ENCODE measurements at places on chromosomes 13 and 19.
A peak's percentile ranks its signal among the peaks of the same experiment; 100 is the strongest.

- no peak for DNase-seq
Measured at GRCh38 chr19:2765376-2765775, 17.7 kb downstream of the SGTA start.

GRCh38 chr19:4844348-4845179 lies 13.1 kb upstream of the TICAM1 start:
- DNase-seq, result no peak

DNA sequence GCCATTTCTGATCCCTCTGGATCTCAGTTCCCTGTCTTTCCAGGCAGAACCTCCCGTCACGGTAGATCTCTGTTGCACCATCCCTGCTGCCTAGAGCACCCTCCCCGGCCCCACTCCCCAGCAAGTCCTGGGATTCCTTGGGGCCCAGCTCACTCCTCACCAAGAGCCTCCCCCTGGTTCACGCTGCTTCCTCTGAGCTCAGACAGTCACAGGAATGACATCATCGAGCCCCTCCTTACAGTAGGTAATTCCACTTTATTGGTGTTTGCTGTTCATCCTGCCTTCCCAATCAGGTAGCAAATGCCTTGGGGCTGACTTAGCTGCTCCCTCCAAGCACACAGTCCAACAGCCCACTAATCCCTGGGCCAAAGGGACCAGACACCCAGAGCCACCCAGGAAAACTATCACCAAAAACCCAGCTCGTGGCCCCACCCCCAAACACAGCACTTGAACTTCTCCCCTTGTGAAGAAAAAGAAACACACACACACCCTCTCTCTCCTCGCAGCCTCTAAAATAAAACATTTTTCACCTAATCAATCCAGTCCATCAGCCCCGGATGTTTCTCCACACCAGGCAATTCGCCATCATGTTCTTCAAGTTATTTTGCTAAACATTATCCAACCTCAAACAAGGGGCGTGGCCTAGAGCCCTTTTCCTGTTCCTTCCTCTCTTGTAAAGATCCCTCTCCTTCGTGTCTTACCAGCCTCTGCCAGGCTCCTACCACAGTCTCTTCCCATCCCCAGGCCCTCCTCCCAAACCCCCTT lies 2.5 kb downstream of the NAPA start:
- peak; percentile 37 for DNase-seq

- peak; percentile 88 for DNase-seq
Measured at GRCh38 chr13:34155931-34156607, 338.1 kb downstream of the RFC3 start.

- DNase-seq, result no peak
Measured at GRCh38 chr19:48969276-48970138, 4.4 kb downstream of the FTL start.

DNA sequence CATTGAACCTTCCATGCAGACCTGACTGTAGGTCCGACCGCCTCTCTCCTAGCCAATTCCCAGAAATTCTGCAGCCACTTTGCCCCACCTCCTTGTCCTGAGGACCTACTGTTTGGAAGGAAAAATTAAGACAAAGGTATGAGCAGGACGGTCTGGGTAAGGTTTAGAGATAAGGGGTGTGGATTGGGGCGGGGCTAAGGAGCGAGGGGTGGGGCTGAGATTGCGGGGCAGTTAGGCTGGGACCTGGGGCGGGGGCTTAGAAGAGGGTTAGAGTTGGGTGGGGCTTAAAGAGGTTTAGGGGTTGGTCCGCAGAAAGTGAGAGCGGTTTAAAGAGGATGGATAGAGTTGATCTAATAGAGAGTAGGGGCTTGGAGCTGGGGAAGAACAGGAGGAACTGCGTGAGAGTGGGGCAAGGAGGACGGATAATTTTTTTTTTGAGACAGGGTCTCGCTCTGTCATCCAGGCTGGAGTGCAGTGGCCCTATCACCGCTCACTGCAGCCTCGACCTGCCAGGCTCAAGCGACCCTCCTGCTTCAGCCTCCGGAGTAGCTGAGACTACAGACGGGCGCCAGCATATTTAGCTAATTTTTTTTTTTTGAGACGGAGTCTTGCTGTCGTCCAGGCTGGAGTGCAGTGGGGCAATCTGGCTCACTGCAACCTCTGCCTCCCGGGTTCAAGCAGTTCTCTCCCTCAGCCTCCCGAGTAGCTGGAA lies 1.7 kb upstream of the ZNF865 start:
- DNase-seq, result no peak

DNA sequence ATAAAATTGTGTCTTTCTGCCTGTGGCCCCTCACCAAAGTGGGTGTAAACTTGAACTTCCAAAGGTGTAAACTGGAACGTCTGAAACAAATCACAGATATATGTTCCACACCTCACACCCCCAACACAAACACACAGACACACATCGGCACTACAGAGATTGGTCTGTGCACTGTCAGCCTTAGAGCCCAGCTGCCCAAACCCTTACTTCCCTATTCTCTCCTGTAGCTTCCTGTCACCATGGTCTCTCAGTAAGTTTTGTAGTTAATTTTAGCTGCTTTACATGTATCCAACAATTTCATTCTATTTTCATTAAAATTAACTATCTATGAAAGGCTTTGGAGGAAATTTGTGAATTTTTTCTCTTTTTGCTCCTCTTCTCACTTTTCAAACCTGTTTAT lies 5.4 kb downstream of the TM9SF2 start:
- DNase-seq, result no peak

DNA sequence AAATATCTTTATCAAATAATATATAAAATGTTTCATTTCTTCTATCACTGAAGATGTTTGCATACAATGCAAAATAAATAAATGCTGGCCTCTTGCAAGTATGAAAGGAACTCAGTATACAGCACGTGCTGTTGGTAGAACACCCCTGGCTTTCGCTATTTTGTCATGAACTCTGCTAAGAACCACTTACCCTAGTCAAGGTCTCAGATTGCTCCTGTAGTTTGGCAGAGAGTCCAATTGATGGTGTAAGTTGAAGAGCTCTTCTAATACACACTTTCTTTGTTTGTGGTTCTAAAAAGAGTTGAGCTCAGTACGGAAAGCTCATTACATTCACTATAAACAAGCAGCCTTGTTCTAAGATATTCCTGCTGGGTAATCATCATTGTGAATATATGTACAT lies 1258.9 kb downstream of the EFNB2 start:
- no peak for DNase-seq

DNA sequence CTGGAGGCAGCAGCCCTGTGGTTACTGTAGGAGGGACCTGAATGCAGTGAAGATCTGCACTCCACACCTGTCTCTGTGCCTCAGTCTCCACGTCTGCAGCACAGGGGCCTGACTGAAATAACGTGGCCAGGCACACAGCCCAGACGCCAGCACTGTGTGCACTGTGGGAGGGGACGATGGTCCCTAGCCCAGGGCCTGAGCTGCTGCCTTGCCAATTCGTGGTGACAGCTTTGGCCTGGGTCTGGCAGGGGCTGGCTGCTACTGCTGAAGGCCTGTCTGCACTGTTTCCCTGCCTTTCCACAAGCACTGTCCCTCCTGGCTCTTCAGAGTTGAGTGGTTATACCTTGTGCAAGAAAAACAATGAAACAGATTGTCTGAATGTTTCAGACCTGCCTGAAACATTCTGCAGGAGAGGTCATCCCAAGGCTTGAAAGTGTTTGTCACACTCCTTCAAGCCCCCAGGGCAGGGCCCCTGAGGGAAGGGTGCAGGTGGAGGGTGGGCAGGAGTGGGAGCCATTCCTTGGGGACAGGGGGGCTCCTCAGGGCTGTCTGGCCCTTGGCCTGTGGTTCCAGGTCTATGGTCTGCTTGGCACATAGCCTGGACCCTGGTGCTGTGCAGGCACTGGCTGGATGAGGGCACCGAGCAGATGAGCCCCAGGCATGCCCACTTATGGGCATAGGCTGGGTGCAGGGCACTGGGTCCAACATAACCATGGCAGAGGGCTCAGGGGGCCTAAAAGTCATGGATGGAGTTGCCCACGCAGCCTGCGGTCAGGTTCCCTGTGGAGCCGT lies 38.7 kb upstream of the LDLR start:
- no peak for DNase-seq

GRCh38 chr19:9883764-9884163 lies 48.6 kb downstream of the PIN1 start:
- DNase-seq, result no peak

DNA sequence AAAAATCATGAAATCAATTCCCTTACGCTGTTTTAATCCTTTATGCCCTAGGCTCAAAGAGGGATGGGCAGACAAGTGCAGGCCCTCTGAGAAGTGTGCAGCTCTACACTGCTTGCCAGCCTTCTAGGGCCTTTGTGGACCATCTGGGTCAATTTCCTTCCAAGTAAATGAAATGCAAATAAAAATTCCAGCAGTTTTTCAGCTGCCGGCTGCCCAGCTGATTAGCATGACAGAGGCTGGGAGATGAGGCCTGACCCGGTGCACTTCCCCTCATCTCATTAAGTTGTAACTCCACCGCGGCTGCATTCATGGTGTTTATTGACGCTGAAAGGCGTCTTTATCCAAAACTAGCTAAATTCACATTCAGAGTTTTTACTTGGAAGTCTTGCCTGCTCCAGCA lies 47.5 kb upstream of the GSX1 start:
- DNase-seq, result no peak

DNA sequence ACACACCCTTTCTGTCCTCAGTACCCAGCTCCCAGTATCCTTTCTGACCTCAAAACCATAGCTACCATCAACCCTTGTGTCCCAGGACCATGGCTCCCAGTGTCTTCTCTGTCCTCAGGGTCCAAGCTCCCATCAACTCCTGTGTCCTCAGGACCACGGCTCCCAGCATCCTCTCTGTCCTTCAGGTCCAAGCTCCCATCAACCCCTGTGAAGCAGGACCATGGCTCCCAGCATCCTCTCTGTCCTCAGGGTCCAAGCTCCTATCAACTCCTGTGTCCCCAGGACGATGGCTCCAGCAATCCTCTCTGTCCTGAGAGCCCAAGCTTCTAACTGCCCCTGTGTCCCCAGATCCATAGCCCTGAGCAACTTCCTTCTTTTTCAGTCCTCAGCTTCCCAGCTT lies 1.7 kb upstream of the CADM4 start:
- DNase-seq, result no peak

- DNase-seq, result no peak
Measured at GRCh38 chr19:5156231-5156986, 184.2 kb downstream of the PTPRS start.
